ENCODE measurements at places on chromosomes 2 and 18.

DNA sequence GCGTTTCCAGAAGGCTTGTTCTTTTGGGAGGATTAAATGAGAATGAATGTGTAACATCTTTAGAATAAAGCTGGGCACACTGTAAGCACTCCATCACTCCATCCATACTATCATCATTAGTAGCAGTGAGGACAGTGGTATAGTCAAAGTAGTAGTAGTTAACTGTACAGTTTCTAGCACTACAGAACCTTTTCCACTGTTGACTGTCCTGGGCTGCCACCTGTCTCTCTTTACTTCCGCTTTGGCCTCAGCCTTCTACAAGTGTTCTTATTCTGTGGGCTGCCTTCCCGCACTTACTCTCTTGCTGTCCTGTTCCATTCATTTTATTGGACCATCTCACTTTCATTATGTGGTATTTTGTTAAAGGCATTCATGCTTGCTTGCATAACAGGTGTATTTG, 3.3 kb downstream of the SLC9A2 start:
- no peak for DNase-seq

GRCh38 chr2:47664817-47665216, 118.1 kb upstream of the MSH6 start:
- no peak for DNase-seq

DNA sequence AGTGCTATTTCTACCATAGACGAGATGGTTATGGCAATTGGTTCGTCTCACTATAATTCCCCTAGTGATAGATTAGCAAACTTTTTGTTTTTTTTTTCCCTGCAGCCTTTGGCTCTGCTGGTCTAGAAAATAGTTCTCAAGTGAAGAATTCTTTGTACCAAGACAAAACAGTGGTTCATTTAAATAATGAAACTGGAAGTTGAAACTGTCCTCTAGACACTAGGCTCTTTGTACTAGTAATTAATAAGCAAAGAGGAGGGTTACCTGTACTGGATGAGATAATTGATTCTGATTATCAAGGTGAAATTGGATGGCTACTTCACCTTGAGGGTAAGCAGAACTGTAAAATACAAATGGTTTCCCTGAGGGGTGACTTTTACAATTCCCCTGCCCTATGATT, 156.9 kb upstream of the DCC start:
- DNase-seq: no peak

DNA sequence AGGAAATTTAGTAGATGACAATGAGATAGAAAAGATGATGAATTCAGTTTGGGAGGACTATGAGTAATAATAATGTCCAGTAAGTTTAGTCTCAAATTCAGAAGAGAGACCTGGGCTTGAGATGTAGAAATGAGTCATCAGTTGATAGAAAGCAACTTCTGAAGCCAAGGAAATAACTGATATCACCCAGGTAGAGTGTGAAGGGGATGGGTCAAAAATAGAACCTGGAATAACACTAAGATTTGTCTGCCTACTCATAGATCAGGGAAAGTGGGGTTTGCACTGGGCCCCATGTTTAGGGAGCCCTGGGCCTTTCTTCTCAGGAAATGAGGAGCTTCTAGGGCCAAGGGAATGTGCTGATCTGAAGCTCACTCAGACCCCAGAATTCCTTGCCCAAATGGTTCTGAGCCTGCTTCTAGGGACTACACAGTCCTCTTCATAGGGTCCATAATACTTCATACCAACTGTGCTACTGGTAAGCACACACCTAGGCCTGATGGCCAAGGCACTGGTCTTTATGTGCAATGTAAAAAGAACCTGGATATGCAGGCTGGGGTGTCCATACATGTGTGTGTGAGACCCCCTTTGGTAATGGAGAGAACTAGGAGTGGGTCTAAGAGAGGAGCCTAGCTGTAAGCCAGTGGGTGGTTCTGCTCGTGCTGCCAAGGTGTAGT, 141.2 kb downstream of the IKZF2 start:
- DNase-seq: no peak

DNA sequence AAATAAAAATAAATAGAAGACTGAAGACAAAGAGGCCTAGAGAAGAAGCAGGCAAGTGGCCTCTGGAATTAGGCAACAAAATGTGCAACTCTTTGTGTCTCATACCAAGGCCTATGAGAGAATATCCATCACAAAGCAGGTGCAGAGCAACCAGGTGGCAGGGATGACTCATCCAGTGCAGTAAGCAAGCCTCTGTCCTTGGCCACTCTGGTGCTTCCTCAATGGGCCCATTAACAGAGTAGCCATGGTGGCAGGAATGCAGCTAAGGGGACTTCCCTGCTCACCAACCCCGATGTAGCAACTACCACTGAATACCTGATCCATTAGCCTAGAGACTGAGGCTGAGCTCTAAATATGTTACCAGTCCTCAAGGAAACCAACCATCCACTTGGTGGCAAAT, 11.0 kb upstream of the EPG5 start:
- no peak for DNase-seq

GRCh38 chr2:44638649-44639048, 276.9 kb downstream of the CAMKMT start:
- DNase-seq: no peak
